ENCODE measurements at places on chromosomes 5 and 9.
A peak's percentile ranks its signal among the peaks of the same experiment; 100 is the strongest.

DNA sequence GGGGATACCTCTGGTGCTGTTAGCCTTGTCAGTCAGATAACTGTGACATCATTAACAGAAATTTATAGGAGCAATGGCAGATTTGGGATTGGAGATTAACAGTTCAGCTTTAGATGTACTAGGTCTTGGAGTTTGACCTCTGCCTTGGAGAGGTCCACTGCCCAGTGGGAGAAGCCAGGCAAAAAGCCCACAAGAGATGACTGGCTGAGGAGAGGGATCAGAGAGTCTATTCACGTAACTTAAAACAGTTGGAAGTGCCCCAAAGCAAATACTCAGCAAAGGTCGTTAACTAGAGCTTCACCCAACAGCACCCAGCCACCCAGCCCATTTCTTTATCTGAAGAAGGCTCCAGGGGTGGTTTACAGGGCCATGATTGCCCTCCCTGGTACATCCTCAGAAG lies 232.7 kb upstream of the PPP1R2B start:
- no peak for DNase-seq

- DNase-seq: no peak
Measured at GRCh38 chr5:57531333-57531732, 48.7 kb upstream of the ACTBL2 start.

- no peak for DNase-seq
Measured at GRCh38 chr9:111854799-111855198, 41.8 kb upstream of the UGCG start.

GRCh38 chr5:157858527-157859226 lies at the start of gene CLINT1:
TSS of gene CLINT1 (minus strand) at chr5:157859145. CDS start at chr5:157858970, 175 bp downstream.
- peak; percentile 89 for DNase-seq

DNA sequence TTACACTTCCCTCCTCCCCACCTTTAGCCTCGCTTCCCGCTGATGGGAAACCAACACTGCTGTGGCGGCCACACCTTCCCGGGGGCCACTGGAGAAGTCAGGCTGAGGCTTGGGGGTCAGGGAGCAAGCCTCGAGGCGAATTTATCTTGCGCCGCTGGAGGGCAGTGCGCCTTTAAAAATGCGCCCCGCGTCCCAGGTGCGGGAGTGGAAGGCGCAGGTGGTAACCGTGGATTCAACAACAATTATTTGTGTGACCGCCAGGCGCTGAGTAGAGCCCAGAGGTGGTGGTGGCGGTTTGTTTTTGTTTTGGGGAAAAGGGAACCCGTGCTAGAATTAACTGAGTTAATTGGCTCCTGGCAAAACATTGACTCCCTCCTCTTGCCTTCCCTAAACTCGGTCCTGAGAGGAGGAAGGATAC lies 1.1 kb downstream of the CFAP77 start:
- DNase-seq: peak; percentile 81

DNA sequence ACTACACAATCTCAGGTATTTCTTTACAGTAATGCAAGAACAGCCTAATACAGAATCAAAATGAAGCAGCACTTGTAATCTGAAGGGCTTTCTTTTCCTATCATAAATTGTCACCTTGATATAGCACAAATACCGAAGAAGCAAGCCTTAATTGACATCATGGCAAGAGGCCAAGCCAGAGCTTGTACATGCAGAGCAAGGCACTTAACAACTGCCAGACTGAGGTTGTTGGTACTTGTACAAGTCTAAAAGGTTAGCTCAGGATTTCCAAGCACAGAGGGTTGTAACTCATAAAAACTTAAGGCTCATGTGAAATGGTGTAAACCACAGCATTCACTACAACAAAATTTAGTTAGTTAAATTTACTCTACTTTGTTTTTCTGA lies 158.8 kb upstream of the SPEF2 start:
- DNase-seq: peak; percentile 9

DNA sequence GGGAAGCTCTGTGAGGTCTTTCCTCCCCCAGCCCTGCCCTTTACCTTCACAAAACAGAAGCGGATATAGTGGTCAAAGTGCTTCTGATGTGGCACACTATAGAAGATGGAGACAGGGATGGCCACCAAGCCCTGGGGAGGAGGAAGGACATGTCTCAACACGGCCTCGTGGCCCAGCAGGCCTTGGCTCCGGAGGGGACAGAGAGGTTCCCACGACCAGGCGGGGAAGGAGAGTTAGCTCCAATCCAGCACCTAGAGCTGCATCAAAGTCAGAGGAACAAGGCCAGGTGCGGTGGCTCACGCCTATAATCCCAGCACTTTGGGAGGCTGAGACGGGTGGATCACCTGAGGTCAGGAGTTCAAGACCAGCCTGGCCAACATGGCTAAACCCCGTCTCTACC lies 4.1 kb upstream of the SPOUT1 start:
- DNase-seq: no peak

DNA sequence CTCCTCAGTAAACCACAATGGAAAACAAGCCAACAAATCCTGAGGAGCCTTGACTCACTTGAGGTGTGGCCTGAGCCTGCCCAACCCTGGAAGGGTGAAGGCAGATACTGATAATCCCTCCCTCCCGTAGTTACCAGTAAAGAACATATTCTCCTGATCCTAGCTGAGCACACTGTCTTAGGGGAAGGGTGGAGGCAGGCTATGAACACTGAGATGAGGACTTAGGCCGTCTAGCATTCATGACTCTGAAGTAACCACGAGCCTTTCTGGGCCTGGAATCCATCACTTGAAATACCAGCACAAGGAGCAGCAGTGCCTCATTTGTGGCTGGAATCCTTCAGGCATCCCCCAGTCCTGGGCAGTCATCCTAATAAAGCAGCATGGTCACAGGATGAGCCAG lies 124.5 kb upstream of the PRLR start:
- no peak for DNase-seq

DNA sequence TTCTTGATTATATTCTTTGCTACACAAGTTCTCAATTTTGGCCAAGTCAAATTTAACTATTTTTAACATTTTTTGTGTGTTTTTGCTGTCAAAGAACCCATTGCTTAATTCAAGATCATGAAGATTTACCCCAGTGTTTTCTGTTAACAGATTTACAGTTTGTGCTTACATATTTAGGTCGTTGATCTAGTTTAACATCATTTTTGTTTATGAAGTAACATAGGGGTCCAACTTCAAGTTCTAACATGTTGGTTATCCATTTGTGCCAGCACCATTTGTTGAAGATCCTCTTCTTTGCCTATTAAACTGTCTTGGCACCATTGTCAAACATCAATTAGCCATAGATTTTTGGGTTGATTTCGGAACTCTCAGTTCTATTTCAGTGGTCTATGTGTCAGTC lies 71.0 kb downstream of the CCDC192 start:
- DNase-seq: no peak

GRCh38 chr5:118233606-118234005 lies 754.7 kb downstream of the DTWD2 start:
- no peak for DNase-seq

- DNase-seq: peak; percentile 21
Measured at GRCh38 chr9:72292874-72293607, 72.0 kb downstream of the ZFAND5 start.

GRCh38 chr5:62791059-62791458 lies 212.4 kb downstream of the LRRC70 start:
- DNase-seq: peak; percentile 1

GRCh38 chr5:170644501-170644900 lies 139.0 kb upstream of the GABRP start:
- DNase-seq: no peak

GRCh38 chr5:68345582-68345981 lies 130.0 kb downstream of the PIK3R1 start:
- DNase-seq: no peak

Data from NCI-H82 (cell line).